ENCODE measurements at places on chromosomes 12 and 14.

GRCh38 chr12:95836185-95836609 lies 22.6 kb upstream of the SNRPF start:
- no peak for DNase-seq

GRCh38 chr14:100975671-100976070 lies 72.1 kb upstream of the RTL1 start:
- no peak for DNase-seq

DNA sequence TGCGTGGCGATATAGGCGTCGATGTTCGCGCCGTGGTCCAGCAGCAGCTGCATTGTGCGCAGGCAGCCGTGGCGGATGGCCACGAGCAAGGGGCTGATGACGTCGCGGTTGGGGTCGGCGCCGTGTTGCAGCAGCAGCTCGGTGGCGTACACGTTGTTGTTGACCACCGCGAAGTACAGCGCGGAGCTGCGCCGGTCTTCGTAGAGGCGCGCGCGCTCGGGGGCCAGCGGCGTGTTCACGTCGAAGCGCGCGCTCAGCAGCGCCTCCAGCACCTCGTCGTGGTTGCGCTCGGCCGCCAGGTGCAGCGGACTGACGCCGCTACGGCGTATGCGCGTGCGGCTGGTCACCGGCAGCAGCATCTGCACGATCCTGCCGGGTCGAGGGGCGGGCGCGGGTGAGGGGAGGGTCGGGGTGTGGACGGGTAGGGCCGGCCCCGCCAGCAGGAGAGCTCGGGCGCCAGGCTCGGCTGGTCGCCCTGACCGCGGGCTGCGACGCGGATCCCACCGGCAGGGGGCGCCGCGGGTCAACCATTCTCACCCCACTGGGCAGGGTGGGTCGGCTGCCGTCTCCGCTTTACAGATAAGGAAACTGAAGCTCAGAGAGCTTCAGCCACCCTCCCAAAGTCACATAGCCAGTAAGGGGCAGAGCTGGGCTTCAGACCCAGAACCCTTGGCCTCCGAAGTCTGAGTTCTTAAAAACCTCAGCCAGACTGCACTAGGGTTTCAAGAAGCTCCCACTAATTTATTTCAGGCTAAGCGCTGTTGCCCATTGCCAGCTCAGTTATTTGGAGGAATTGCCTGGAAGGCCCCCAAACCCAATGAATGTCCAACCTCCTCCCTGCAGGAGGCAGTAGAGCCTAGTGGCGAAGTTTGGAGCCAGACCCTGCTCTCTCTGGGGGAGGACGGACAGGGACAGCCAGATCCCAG lies 12.4 kb downstream of the FAM181A start:
- DNase-seq, result peak; percentile 95

- no peak for DNase-seq
These were observed 226.8 kb downstream of the FBXL14 start for GRCh38 chr12:1367331-1368291.

DNA sequence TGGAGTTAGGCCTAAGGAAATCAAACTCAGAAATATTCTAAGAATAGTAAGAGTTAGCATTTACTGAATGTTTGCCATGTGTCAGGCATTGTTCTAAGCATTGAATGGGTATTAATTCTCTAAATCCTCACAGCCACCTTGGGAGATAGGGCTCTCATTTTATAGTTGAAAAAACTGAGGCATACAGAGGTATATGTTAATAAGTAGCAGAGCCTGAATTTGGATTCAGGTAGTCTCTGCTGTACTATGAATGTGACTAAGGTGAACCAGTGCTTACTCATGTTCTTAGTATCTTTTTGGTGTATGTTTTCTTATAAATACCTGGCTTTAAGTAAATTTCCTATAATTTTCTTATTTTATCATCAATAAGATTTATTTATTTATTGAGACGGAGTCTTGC lies 8.1 kb downstream of the ARF6 start:
- no peak for DNase-seq

- peak; percentile 21 for DNase-seq
These were observed 1.4 kb upstream of the DNAJC22 start for GRCh38 chr12:49345051-49345824.

DNA sequence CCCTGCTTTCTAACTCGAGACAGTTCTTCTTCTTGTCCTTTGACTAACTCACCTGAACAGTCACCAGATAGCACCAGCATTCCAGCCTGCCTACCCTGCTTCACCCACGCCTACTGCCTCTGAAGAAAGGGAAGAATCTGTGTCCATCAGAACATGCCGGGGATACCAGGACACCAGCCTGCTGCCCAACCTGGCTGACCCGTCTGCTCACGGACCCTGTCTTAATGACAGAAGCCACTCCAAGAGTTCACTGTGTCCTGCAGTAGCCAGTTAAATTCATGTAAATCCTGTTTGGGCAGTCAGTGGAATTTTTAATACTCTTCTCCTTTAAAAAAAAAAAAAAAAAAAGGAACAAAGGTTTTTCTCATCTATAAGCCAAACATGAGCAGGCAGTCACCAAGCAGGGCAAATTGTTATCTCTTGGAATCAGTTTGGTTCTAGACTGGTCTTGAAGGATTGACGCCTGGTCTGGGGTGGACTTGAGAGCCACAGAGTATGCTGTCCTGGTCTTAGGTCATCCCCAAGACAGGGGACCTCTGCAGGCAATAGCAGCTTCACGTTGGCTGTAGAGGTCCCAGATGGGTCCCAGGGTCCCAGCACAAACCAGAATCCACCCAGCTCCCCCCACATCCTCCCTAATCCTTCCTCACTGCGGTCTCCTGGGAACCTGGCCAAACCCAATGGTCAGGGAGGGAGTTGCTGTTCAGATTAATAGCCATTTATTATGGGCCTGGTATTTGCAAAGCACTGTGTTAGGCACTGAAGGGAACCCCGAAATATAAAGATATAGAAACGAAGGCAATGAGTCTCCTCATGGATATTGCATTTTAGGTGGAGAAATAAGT lies 181.1 kb upstream of the HIF1A start:
- no peak for DNase-seq

DNA sequence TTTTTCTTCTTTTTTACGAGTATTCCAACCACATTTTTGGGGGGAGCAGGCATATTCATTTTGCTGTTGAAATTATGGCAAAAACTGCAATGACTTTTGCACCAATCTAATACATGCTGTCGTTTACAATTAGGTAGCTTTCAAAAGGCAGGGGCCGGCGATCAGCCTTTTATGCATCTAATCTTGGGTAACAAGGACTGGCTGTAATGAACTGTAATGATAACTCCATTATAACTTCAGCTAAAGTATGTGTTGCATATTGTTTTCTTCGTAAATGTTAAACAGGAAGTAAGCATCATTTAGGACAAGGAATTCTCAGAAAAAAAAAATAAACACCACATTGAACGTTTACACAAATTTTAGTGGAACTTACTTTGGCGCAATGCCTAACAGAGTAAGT lies 30.3 kb upstream of the KLRF1 start:
- no peak for DNase-seq

DNA sequence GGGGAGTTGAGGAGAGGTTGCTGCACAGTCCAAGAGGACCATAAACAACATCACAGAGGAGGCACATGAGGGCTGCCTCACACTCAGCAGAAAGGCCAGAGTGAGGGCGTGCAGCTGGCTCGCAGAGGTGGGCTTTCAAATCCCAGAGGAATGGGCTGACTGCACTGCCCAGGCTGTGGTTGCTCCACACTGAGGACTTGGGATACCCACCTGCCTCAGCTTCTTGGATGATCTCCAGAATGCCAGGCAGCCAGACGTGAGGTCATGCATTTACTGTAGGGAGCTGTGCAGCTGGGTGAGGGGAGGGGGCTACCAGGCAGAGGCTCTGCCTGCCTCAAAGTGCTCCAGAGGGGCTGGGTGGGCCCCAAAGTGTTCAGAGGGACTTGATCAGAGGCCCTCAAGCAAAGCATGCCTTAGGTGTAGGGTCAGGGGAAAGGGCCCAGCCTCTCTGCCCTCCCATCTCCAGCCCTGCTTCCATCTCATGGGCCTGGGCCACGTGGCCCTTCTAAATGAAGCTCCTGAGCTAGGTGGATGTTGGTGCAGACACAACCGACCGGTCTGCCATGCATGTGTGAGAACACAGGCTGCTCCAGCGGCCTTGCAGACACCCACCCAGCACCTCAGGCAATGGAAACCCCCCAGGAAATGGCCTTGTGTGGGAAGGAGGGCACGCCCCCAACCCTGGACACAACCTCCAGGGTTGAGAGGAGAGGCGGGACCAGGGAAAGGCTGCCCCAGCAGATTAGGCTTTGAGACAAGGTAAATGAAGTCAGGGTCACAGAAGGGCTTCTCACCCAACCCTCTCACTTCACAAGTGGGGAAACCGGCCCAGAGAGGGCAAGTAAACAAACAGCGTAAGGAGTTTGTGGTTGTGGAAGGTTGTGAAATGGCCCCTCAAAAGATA lies 90.8 kb downstream of the NTF3 start:
- DNase-seq, result no peak

DNA sequence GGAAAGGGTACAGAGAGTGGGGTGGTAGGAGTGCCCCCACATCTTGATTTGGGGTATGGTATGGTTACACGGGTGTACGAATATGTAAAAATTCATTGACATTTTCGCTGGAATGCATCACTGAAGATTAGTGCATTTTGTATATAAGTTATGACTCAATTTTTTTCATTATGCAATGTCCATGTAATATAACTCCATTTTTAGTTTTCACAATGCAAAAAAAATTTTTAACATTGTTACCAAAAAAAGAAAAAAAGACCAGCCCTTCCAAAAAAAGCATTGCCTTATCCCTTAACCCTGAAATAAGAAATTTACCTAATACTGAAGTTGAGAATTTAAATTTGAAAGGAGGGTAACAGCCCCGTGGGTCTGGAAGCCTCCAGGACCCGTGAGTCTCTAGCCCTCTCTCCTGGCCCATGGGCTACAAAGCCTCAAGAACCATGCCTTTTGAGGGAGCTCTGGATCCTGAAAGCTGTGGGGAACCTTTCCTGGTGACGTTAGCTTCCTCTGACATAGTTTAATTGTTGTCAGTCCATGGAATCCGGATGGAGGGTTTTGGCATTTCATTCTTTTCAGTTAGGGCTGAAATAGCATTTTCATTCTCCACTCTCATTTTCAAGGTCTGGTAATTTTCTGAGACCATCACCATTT lies 55.6 kb upstream of the ACTN1 start:
- DNase-seq, result no peak

- no peak for DNase-seq
These were observed 313.1 kb upstream of the GARIN6 start for GRCh38 chr12:99334285-99335056.

GRCh38 chr12:98355933-98356332 lies 159.5 kb upstream of the TMPO start:
- no peak for DNase-seq

- DNase-seq, result no peak
These were observed 9.7 kb downstream of the CEP170B start for GRCh38 chr14:104874571-104875411.

- DNase-seq, result no peak
These were observed 23.6 kb upstream of the RPLP0 start for GRCh38 chr12:120224304-120225199.

DNA sequence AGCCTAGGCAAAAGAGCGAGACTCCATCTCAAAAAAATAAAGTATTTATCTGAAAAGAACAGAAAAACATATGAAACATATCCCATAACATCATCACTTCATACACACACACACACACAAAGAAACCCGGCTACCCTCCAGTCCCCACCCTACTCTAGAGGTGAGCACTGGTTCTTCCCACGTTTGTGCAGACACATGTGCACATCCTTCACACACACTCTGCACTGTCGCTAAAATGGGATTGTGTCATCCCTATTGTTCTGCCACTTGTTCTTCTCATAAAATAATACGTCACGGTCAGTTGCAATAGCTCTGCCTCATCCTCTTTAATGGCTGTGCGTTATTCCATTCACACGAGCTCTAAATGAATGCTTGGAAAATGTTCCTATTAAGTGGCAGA lies 85.9 kb upstream of the ANO2 start:
- no peak for DNase-seq

- peak; percentile 74 for DNase-seq
These were observed 137.5 kb upstream of the CCND2 start for GRCh38 chr12:4135919-4136605.

DNA sequence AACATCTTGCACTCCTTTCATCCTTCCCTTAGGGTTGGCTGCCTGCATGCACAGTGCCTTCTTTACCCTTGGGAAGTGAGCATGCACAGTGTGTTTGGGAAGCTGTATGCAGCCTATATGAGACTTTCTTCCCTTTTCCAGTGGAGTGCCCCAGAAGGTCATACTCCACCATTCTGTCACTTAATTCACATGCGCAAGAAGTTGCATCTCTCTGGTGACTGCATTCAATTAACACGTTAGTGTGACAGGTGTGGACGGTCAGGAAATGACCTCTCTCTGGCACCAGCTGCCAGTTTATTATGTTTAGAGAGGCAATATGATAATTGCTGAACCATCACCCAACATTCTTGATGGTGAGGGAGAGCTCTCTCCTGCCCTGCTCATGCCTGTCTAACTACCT lies 770.0 kb downstream of the FLRT2 start:
- DNase-seq, result no peak

GRCh38 chr14:49986343-49987014 lies 93.6 kb downstream of the ARF6 start:
- no peak for DNase-seq

DNA sequence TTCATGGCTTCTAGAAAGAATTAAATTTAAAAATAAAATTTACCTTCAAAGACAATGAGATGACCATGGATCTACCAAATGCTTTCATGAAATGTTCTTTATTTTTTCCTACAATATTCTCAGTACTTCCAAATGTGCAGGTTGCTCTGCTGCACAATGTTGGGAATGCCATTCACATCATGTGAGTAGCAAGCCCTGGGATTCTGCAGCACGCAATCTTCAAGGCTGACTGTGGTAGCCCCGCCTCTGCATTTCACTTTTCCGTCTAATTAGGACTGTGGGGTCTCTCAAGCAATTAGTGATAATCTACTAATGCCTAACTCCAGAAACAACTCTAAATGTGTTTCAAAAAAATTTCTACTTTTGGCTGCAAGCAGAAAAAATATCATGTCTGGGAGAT lies 13.7 kb upstream of the NTN4 start:
- no peak for DNase-seq

GRCh38 chr12:16118586-16118985 lies 158.9 kb downstream of the SLC15A5 start:
- no peak for DNase-seq

DNA sequence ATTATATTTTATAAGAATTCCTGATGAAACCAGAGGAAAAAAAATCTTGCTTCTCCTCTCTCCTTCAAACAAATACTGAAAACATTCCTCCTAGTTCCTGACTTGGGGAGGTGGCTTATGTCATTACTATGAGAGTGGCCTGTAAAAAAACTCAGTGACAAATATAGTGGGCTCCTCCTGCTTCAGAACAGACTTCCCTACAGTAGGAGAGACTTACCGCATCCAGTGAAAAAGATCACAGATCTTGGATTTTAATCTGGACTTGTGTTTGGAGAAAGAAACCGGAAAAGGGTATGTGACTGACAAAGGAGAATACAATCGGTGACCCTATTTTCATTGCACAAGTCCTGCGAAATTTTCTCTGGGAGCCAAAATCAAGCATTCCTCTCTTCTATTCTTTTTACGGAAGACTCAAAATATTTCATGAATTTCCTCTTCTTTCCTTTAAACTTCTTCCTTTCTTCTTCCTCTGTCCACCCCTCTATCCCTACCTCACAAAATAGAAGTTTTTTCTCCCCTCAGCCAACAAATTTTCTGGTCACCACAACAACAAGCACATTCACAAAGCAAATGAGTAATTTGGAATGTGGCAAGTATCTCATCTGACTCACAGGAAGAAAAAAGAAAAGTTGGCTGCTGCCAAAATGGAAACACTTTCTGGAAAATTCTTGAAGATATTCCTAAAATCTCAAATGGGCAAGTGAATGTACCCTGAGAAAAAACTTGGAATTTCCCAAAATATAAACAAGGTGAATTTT lies 185.1 kb upstream of the CDKN3 start:
- DNase-seq, result no peak

Data from stimulated activated CD4-positive, alpha-beta T cell treated with anti-CD3 and anti-CD28 coated beads, Interleukin-4, amount 100 ng/mL, for 1 hour (primary cell).